8988T (cell line): ENCODE measurements at places on chromosomes 6 and 20.

DNA sequence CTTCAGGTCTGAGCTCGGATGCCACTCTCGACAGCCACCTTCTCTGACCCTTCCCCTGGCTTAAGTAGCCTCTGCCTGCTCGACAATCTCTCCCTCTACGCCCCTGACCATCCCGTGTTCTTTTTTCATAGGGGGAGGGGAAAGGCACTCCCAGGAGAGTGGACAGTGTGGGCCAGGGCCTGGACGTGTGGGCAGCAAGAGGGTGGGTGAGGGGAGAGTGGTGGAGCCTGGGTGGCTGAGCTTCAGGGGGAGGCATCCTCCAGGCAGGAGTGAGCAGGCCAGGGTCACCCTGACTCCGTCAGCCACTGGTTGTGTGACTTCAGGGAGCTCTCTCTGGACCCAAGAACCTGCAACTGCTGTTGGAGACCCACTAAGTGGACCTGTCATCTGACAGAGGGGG is 92.7 kb downstream of the CEBPB start:
- DNase-seq = no peak

- no peak for DNase-seq
Measured at GRCh38 chr6:32139590-32139989, 9.5 kb upstream of the FKBPL start.

DNA sequence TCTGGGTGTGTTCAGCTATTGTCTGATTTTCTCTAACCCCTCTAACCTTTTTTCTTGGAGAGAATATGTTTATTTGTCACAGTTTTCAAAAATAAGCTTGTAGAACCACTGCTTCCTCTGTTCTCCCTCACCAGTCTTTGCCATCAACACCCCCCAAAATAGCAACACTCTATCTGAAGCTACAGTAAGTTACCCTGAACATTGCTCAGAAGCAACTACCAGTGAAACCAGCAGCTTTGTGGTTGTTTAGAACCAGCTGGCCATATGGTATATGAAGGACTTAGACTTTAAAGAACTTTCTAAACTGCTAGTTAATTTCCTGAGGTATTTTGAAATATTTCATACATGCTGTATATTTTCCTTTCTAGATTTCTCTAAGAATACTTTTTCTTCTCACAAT is 242.9 kb downstream of the KHDRBS2 start:
- DNase-seq = no peak

GRCh38 chr6:33845031-33845745 is 41.4 kb upstream of the MLN start:
- DNase-seq = no peak

DNA sequence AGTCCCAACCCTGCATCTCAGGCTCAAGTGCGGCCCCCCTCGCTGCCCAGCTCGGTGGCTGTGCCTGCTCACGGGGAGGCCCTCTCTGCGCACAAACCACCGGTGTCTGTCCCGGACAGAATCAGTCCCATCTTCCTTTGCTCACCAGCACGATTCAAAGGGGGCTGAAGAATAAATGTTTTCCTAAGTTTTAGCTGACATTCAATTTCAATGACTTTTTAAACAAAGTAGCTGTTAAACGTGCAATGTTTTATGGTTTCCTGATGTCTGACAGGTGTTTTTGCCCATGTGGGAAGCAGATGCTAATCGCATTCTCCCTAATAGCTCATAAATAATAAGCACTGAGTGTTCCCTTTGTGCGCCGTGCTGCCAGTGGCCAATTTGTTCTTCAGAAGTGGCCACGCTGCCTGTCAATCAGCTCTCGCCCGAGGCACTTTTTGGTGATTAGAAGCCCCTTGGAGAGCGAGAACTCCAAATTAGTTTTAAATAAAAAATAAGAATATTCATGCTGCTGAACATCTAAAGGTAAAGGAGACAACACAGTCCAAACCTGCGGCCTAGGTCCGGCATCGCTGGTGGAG is 26.3 kb downstream of the BHLHE23 start:
- no peak for DNase-seq

DNA sequence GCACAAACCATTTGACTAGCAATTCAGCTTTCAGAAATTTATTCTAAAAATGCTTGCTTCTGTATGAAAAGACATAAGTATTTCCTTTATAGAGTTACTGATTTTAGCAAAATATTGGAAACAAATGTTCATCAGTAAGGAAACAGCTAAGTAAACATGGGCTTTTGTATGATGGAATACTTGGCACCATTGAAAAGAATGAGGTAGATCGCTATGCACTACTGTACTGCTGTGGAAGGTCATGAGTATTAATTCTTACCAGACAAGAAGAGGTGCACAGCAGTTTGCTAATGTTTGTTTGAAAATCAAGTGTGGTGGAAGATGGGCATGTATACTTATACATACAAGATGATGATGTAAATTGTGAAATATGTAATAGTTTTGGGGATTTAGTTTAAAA is 73.0 kb downstream of the FARS2 start:
- no peak for DNase-seq

DNA sequence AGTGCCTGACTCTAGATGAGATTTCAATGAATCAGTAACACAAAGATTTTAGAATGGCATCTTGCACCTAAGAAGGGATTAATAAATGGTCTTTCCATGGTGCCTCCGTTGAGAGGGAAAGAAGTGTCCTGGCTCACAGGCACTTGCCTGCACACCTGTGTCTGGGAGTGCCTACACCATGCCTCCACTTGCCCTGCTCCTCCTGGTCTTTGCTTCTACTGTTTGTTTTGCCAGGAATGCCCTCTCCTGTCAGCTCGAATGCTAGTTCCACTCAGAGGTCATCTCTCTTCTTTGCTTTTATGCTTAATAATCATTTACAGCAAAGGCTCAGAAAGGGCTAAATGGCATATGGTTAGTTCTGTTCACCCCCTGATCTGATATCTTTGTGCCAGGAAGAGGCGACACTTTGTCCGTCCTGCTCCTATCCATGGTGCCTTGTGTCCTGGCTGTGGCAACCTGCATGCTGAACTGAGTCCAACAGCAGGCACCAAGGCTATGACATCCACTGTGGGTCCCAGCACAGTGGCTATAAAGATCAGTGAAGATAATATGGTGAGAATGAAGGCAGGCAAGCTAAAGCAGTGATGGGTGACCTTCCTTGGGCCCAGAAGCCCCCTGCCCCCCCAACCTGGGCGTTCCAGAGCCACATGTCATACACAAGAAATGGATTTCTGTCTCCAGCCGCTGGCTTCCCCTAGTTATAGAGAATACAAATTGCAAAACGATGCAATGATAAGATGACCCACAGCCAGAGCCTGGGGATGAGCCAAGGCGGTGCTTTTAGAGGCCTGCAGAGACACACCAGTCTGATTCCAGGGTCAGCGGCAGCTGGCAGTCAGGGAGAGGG is 1.4 kb downstream of the C6orf132 start:
- DNase-seq = no peak

- no peak for DNase-seq
Measured at GRCh38 chr6:30829639-30830255, 54.6 kb upstream of the DDR1 start.
